PC-3 (cell line): ENCODE measurements at places on chromosomes 1 and 21. TPM values are rescaled to one million over a fixed set of nuclear protein-coding genes. Genes with fewer than 3 reads are reported as not detected.

SLC45A1 gene
- total RNA-seq, result 0.62 and 0.75 TPM in 2 replicates

EXTL1 gene
- total RNA-seq, result 0.26 TPM in 1 of 2 replicates, not detected in the other

TMCO1 gene
- 63.7 and 80.6 TPM in 2 replicates for total RNA-seq

NPL gene
- total RNA-seq, result not detected in 2 replicates

FCER1G gene
- not detected in 2 replicates for total RNA-seq

TSSK3 gene
- total RNA-seq, result not detected in 2 replicates

REG4 gene
- 0.40 and 0.87 TPM in 2 replicates for total RNA-seq

MTX1 gene
- 141 and 152 TPM in 2 replicates for total RNA-seq

SLC45A3 gene
- 33.2 and 37.6 TPM in 2 replicates for total RNA-seq

TMPRSS3 gene
- not detected in 2 replicates for total RNA-seq

CRYAA gene
- not detected in 2 replicates for total RNA-seq

CLIC6 gene
- total RNA-seq, result not detected in 2 replicates

IFT25 gene
- total RNA-seq, result 49.7 and 66.7 TPM in 2 replicates

DIPK1A gene
- 1.0 and 2.1 TPM in 2 replicates for total RNA-seq

PPIAL4G gene
- total RNA-seq, result not detected in 2 replicates

LDLRAP1 gene
- total RNA-seq, result 26.5 and 31.6 TPM in 2 replicates

LCE1D gene
- total RNA-seq, result not detected in 2 replicates

RNU1-1 gene
- total RNA-seq, result under 0.01 TPM in 2 replicates

PPCS gene
- total RNA-seq, result 45.6 and 56.1 TPM in 2 replicates

PSMB2 gene
- 61.2 and 88.7 TPM in 2 replicates for total RNA-seq

OR2L5 gene
- 0.07 and 0.35 TPM in 2 replicates for total RNA-seq

OLIG2 gene
- not detected in 2 replicates for total RNA-seq

SERPINC1 gene
- total RNA-seq, result not detected in 2 replicates

NBPF19 gene
- 9.8 and 11.3 TPM in 2 replicates for total RNA-seq

TRIM17 gene
- not detected in 2 replicates for total RNA-seq

ATAD3B gene
- 140 and 190 TPM in 2 replicates for total RNA-seq

TMPRSS2 gene
- 9.3 and 15.8 TPM in 2 replicates for total RNA-seq

AGTRAP gene
- 73.5 and 76.7 TPM in 2 replicates for total RNA-seq

GPR37L1 gene
- total RNA-seq, result 0.04 TPM in 1 of 2 replicates, not detected in the other

SYTL1 gene
- total RNA-seq, result 26.8 and 34.3 TPM in 2 replicates

DNAJC28 gene
- total RNA-seq, result 0.29 and 0.44 TPM in 2 replicates

HTR6 gene
- total RNA-seq, result not detected in 2 replicates

KRTAP19-3 gene
- not detected in 2 replicates for total RNA-seq

PRR9 gene
- total RNA-seq, result not detected in 2 replicates

C1orf210 gene
- total RNA-seq, result 10.4 and 17.8 TPM in 2 replicates

ACTA1 gene
- 0.80 TPM in 1 of 2 replicates, not detected in the other for total RNA-seq

MEX3A gene
- 12.9 and 14.7 TPM in 2 replicates for total RNA-seq

RGS5 gene
- 5.0 and 13.4 TPM in 2 replicates for total RNA-seq

SLC2A5 gene
- not detected in 2 replicates for total RNA-seq

RXRG gene
- not detected in 2 replicates for total RNA-seq

TFAP2E gene
- 0.26 and 1.4 TPM in 2 replicates for total RNA-seq

ZC3H12A gene
- 45.3 and 65.1 TPM in 2 replicates for total RNA-seq

DNAH14 gene
- 36.6 and 42.8 TPM in 2 replicates for total RNA-seq

FMO3 gene
- not detected in 2 replicates for total RNA-seq

FCRL4 gene
- total RNA-seq, result not detected in 2 replicates

WNT2B gene
- 0.46 and 0.55 TPM in 2 replicates for total RNA-seq

FALEC gene
- 0.73 TPM in 1 of 2 replicates, not detected in the other for total RNA-seq

FCRL5 gene
- not detected in 2 replicates for total RNA-seq

CRNN gene
- total RNA-seq, result not detected in 2 replicates

SLC30A2 gene
- total RNA-seq, result 0.07 TPM in 1 of 2 replicates, not detected in the other

ADARB1 gene
- total RNA-seq, result 14.1 and 21.0 TPM in 2 replicates

CD48 gene
- not detected in 2 replicates for total RNA-seq

DENND1B gene
- 7.4 and 10.9 TPM in 2 replicates for total RNA-seq

IPO13 gene
- total RNA-seq, result 33.7 and 45.4 TPM in 2 replicates

ERO1B gene
- total RNA-seq, result 0.46 and 0.95 TPM in 2 replicates
